ENCODE measurements at places on chromosomes 1 and 21. TPM values are rescaled to one million over a fixed set of nuclear protein-coding genes. Genes with fewer than 3 reads are reported as not detected.

Gene TCHH
- 0.04 TPM for total RNA-seq

Gene NDC1
- total RNA-seq, result 33.3 TPM

Gene NUP210L
- total RNA-seq, result 0.10 TPM

Gene OVAAL
- total RNA-seq, result not detected

Gene WLS
- not detected for total RNA-seq

Gene CIART
- 9.1 TPM for total RNA-seq

Gene MYOG
- not detected for total RNA-seq

Gene AMPD1
- total RNA-seq, result not detected

Gene PRR9
- total RNA-seq, result not detected

Gene RGSL1
- not detected for total RNA-seq

Gene FCER1A
- 0.20 TPM for total RNA-seq

Gene S100B
- total RNA-seq, result not detected

Gene LCE3E
- total RNA-seq, result not detected

Gene B3GALT6
- total RNA-seq, result 12.5 TPM

Gene GUCA2A
- total RNA-seq, result not detected

Gene AUNIP
- total RNA-seq, result 8.6 TPM

Gene CD53
- 277 TPM for total RNA-seq

Gene DCST1
- 0.34 TPM for total RNA-seq

Gene SPRR1B
- not detected for total RNA-seq

Gene EFHD2
- total RNA-seq, result 18.8 TPM

Gene BECN2
- not detected for total RNA-seq

Gene MX2
- 79.4 TPM for total RNA-seq

Gene LRRC38
- not detected for total RNA-seq

Gene SUMO3
- 72.8 TPM for total RNA-seq

Gene ALG6
- total RNA-seq, result 21.1 TPM

Gene AIRE
- not detected for total RNA-seq

Gene APOBEC4
- total RNA-seq, result not detected

Gene CGN
- total RNA-seq, result 3.2 TPM

Gene E2F2
- 23.2 TPM for total RNA-seq

Gene CCDC185
- not detected for total RNA-seq

Gene BNIPL
- total RNA-seq, result 0.89 TPM

Gene CHRM3
- total RNA-seq, result 0.56 TPM

Gene HRNR
- total RNA-seq, result not detected

Gene ANKRD65
- total RNA-seq, result 0.29 TPM

Gene IL23R
- total RNA-seq, result 15.6 TPM

Gene NEXN
- 1.3 TPM for total RNA-seq

Gene TOR1AIP2
- total RNA-seq, result 39.6 TPM

Gene GSTM1
- total RNA-seq, result 129 TPM

Gene KDF1
- not detected for total RNA-seq

Gene HNRNPCL1
- not detected for total RNA-seq

Gene RNF223
- total RNA-seq, result not detected

Gene ZFP69
- total RNA-seq, result 0.71 TPM

Gene GPA33
- 0.20 TPM for total RNA-seq

Gene VPS26C
- total RNA-seq, result 69.0 TPM

Gene CD1B
- total RNA-seq, result not detected

Measured in activated naive CD4-positive, alpha-beta T cell treated with anti-CD3 and anti-CD28 coated beads, Interleukin-2, amount 50 U/mL, for 72 hours (primary cell).